ENCODE measurements at places on chromosomes 5 and 9. TPM values are rescaled to one million over a fixed set of nuclear protein-coding genes. Genes with fewer than 3 reads are reported as not detected.

The ANKRD31 gene
- 0.13 TPM for total RNA-seq

The HAND1 gene
- not detected for total RNA-seq

The PTPRD gene
- total RNA-seq, result 4.4 TPM

DNA sequence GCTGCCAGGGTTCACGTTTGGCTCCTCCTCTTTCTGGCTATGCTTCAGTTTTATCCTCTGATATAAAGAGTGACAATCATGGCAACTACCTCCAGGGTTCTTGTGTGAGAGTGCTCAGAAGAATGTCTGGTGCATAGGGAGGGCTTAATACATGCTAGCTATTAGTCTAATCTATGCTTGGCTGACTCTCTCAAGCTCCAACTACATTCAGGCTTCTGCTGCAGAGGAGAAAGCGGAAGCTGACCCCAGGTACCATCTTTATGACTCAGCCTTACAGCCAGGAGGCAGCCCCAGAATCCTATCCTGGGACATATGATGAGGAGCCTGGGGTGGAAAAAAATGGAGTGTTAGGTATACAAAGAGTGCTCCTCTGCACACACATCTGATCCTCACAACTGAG, 32.1 kb upstream of the RASGRF2 start:
- DNase-seq, result no peak

GRCh38 chr5:139696894-139697658, 48.9 kb downstream of the CXXC5 start:
- peak; percentile 98 for DNase-seq

DNA sequence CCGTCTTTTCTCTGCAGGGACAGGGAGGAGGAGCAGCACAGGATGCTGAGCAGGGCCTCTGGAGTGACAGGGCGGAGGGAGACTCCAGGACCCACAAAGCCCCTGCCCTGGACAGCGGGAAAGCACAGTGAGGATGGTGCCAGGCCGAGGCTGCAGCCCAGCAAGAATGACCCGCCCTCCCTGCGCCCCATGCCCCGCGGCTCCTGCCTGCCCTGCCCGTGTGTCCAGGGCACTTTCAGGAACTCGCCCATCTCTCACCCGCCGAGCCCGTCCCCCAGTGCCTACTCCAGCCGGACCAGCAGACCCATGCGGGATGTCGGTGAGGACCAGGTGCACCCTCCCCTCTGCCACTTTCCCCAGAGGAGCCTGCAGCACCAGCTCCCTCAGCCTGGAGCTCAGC, 9.1 kb upstream of the EXOC3 start:
- DNase-seq, result no peak

- no peak for DNase-seq
Measured at GRCh38 chr9:134827559-134827958, 53.1 kb upstream of the FCN2 start.

DNA sequence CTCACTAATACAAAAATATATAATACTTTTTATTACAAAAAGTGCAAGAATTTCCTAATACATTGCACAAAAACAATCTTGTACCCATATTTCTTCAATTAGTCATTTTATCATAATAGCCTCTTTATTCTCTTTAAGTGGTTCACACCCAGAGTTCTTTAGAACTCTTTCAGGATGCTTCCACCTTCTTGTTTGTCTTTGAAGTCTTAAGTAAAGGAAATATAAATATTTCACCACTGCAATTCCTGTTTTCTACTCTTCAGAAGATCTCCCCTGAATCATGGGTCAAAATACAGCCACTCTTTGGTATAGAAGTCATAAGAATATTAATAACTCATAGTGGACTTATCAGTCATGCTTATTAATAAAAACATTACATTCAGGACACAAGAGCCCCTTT, 293.0 kb downstream of the ATPSCKMT start:
- DNase-seq, result no peak

DNA sequence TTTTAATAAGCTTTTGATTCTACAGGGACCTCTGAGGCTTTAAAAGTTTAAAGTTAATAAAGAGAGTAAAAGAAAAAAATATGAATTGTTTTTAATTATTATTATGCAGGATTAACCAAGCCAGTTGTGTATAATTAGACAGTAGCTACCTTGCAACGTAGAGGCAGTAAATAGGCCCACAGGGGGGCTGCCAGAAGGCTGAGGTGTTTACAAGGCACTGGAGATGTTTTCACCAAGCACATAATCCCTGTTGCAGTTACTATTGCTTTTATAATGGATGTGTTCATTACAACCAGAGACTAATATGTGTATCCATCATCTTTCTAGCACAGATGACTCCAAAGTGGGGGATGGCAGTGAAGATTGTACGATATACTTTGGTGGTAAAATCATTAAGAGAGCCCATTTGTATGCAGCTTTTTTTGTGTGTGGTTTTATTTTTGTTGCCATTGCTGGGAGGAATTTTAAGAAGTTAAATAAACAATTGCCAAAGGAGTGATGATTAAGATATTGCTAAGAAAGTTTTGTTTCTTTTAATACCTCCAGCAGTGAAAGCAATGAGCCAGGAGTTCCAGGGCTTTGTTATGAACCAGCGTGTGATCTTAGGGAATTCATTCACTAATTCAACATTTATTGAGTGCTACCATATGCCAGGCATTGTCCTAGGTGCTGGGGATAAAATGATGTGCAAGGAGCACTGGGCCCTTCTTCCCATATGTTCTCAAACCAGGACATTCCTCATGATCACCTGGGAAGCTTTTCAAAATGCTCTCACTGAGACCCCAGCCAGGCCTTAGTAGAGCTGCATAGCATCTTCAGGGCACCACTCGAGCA, 138.7 kb upstream of the EFNA5 start:
- DNase-seq, result no peak

- no peak for DNase-seq
Measured at GRCh38 chr9:76302947-76303550, 91.2 kb downstream of the RFK start.

DNA sequence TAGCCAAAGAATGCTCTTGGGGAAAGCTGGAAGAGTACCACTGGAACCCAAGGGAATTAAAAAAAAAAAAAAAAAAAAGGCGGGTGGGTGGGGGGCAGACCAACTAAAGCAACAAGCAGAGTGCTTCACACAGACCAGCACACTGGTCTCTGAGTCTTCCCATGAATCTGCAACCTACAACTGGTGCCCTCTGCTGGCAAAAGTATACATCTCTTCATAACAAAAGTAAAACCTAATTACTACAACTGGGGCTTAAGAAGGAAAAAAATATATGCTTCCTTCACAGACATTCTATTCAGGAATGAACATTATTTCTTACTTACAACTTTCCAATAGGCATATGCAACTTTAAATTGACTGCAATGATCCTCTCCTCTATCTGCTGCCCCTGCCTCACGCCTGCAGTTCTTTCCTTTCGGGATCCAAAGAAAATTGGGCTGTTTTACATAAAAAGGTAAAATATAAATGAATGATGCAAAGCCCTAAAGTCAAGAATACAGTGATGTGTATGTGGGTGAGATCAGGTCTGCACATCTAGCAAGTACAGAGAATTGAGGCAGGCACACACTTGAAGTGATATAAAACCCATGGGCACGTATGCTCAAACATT, 7.2 kb upstream of the KLHL3 start:
- DNase-seq, result no peak
